ENCODE measurements at places on chromosomes 6 and 20. TPM values are rescaled to one million over a fixed set of nuclear protein-coding genes. Genes with fewer than 3 reads are reported as not detected.

Gene ZC2HC1B
- total RNA-seq = not detected

- no peaks in the 10 kb centered on the region for H3K27me3 ChIP-seq
- no peaks in the 10 kb centered on the region for H3K36me3 ChIP-seq
- peaks cover 20% of the 10 kb centered on the region for H3K4me1 ChIP-seq
- H3K27ac ChIP-seq = peak overlapping the region; percentile 70
- peak; percentile 11 for DNase-seq
Measured at GRCh38 chr6:139124887-139125672, 9.8 kb upstream of the HECA start.

DNA sequence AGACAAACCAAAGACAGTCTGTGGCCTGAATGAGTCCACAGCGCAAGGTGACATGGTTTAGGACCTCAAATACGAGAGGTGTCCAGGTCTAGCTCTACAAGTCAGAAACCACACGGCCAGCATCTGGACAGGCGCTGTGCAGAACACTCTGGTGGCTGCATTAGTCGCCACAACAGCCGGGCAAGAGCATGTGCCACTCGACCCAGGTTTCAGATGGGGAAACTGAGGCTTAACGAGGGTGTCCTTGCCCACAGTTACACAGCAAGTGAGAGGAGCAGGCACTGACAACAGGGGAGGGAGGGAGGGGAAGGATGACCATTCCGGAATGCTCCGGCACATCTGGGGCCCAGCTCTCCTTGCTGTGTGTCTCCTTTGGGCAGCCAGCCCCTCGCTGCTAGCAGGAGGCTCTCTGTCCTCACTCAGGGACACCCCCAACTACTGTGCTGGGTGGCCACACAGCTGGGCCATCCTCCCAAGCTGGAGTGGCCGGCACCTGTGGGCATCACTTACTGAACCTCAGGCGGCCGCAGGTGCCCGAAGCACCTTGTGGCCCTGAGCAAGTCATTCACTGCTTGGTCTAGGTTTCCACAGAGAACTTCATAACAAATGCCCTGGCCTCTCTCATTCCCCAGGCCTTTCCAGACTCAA is 6.6 kb downstream of the DLL1 start:
- H3K4me1 ChIP-seq = peaks cover 28% of the 10 kb centered on the region
- no peaks in the 10 kb centered on the region for H3K27me3 ChIP-seq
- no peak overlapping the region for H3K4me3 ChIP-seq
- no peak for DNase-seq
- H3K36me3 ChIP-seq = peaks cover 62% of the 10 kb centered on the region
- H3K27ac ChIP-seq = no peak overlapping the region

Gene HSPA1L
- 0.38 TPM for total RNA-seq

GRCh38 chr20:41380551-41381193 is 14.1 kb upstream of the EMILIN3 start:
- no peak for DNase-seq
- no peaks in the 10 kb centered on the region for H3K27me3 ChIP-seq
- no peaks in the 10 kb centered on the region for H3K36me3 ChIP-seq
- H3K4me3 ChIP-seq = no peak overlapping the region

Gene C20orf144
- total RNA-seq = not detected

- H3K4me1 ChIP-seq = peaks cover 22% of the 10 kb centered on the region
- H3K27ac ChIP-seq = peak overlapping the region; percentile 26
- DNase-seq = no peak
- H3K27me3 ChIP-seq = no peaks in the 10 kb centered on the region
- no peak overlapping the region for H3K4me3 ChIP-seq
Measured at GRCh38 chr6:111711476-111711875, 105.8 kb upstream of the TRAF3IP2 start.

- no peak for DNase-seq
- H3K4me3 ChIP-seq = no peak overlapping the region
- H3K27ac ChIP-seq = no peak overlapping the region
- no peaks in the 10 kb centered on the region for H3K36me3 ChIP-seq
- H3K27me3 ChIP-seq = no peaks in the 10 kb centered on the region
Measured at GRCh38 chr6:134596191-134596590, 278.3 kb upstream of the SGK1 start.

DNA sequence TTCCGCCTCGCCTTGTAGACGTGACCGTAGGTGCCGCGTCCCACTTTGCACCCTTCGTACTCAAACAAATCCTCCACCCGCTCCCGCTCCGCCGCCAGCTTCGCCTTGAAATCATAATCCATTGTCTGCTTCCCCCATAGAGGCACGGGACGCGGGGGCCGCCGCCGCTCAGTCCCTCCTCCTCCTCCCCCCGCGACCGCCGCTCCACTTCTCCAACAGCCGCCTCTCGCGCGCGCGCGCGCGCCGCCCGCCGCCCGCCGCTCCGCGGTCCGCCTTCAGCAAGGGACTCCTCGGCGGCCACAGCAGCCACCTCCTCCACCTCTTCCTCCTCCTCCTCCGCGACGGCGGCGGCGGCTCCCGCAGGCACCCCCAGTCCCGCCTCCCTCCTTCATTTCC is 256 bp downstream of the CDK19 start:
- peak overlapping the region; percentile 77 for H3K4me3 ChIP-seq
- no peaks in the 10 kb centered on the region for H3K27me3 ChIP-seq
- H3K36me3 ChIP-seq = no peaks in the 10 kb centered on the region
- H3K27ac ChIP-seq = peak overlapping the region; percentile 97
- DNase-seq = peak; percentile 75

DNA sequence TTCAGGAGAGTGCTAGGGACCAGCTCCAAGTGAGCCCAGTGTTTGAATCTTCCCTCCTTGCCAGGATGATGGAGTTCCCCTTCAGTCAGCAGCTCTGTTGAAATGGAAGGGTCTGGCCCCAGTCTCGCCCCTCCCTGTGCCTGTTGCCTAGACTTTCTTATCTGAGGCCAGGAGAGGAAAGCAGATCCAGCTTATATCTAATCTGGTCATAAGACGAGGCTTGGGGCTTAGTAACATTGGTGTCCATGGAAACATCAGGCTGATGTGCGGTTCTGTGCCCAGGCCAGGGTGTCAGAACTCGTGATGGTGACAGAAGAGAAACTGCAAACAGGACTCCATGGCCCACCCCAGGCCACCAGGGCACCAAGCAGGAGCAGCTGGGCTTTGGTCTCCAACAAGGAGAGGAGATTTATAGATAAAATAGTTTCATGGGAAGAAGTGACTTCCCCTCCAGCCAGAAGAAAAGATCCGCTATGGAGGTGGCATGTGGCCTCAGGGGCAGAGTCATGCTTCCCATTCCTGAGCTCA is 9.8 kb downstream of the MAS1L start:
- no peak for DNase-seq
- no peak overlapping the region for H3K27ac ChIP-seq
- H3K36me3 ChIP-seq = no peaks in the 10 kb centered on the region
- no peak overlapping the region for H3K4me3 ChIP-seq
- no peaks in the 10 kb centered on the region for H3K4me1 ChIP-seq
- H3K27me3 ChIP-seq = no peaks in the 10 kb centered on the region

DNA sequence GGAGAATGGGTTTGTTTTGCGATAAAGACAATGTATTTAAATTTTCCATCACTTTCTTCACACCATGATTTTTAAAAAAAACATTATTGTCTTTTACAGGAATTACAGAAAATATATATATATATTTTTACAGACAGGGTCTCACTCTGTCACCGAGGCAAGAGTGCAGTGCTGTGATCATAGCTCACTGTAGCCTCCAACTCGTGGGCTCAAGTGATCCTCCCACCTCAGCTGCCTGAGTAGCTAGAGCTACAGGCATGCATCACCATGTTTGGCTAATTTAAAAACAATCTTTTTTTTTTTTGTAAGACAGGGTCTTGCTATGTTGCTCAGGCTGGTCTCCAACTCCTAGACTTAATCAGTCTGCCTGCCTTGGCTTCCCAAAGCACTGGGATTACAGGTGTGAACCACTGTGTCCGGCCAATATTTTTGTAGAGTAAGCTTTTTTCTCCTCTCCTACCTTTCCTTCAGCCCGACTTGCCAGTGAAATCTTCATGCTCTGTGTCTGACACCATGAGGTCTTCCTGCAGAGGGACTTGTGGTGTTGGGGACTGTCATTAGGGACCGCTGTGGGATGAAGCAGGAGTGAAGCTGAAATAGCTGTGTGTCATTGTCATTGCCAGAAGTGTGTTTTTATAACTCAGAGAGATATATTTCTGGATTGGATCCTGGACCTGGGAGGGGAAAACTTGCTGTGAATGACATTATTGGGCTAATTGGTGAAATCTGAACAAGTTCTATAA is 13.2 kb downstream of the DSP start:
- H3K27me3 ChIP-seq = peaks cover 18% of the 10 kb centered on the region
- peak overlapping the region; percentile 12 for H3K4me3 ChIP-seq
- no peak for DNase-seq
- H3K27ac ChIP-seq = peak overlapping the region; percentile 96

GRCh38 chr20:59515013-59515905 is 89.1 kb upstream of the PHACTR3 start:
- no peak for DNase-seq
- H3K4me3 ChIP-seq = no peak overlapping the region
- no peaks in the 10 kb centered on the region for H3K27me3 ChIP-seq
- H3K4me1 ChIP-seq = peaks cover 5% of the 10 kb centered on the region
- H3K27ac ChIP-seq = no peak overlapping the region
- no peaks in the 10 kb centered on the region for H3K36me3 ChIP-seq

DNA sequence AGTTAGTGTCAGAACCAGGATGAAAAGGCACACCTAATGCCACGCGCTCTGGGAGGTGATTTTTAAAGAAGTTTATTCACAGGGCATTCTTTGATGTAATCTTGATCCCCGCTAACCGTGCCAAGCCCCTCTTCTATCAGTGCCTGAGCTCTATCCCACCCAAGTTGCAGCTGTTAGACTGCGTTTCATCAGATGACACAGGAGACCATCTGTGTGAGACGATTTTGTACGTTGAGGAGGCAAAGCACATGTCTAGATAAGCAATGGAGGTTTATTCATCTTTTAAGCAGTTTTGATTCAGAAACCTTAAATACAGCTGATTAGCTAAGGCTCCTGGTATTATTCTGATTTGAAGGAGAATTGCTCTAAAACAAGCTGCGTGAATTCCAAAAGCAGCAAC is 18.6 kb downstream of the RNASET2 start:
- no peaks in the 10 kb centered on the region for H3K36me3 ChIP-seq
- no peak for DNase-seq

Gene KIAA1586
- 4.8 TPM for total RNA-seq

DNA sequence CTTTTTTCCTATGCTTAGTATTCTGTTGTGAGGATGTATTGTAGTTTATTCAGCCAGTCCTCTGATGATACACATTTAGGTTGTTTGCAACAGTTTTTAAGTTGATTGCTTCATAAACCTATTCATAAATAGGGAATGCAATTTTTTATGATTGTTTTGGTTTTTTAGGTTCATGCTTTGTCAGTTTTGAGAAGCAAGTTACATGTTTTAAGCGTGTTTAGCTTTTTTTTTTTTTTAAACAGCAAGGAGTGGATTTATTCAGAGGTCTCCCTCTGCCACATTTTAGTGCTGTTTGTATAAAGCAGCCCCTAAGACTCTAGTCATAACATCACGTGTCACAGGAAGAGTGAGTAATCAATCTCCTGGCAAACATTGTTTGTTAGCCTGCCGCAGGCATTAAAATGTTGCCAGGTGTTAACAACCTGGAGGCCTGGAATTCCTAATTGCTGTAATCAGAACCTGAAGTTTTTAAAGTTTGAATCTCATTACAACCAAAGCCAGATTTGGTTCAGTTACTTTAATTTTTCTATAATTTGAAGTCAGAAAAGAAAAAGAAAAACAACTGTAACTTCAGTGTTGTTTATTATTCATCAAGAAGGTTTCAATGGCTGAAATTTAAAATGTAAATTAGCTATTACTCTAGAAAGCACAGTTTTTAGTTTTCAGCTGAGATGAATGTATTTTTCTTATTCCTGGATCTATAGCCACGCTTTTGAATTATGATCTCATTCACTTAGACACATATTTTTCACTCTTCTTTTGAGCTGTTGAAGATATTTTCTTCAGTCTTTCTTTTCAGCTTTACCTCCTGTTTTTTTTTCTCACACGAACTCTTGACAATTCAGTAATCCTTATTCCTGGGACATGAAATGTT is 59.2 kb downstream of the KCNS1 start:
- no peak for DNase-seq
- H3K4me1 ChIP-seq = peaks cover 10% of the 10 kb centered on the region
- H3K4me3 ChIP-seq = no peak overlapping the region

Gene LAMA5
- total RNA-seq = 77.9 TPM

Gene PLA2G7
- total RNA-seq = 0.19 TPM

GRCh38 chr6:162238675-162239074 is 488.9 kb downstream of the PRKN start:
- H3K4me3 ChIP-seq = no peak overlapping the region
- no peaks in the 10 kb centered on the region for H3K4me1 ChIP-seq
- DNase-seq = no peak
- no peaks in the 10 kb centered on the region for H3K27me3 ChIP-seq
- no peak overlapping the region for H3K27ac ChIP-seq
- H3K36me3 ChIP-seq = no peaks in the 10 kb centered on the region

DNA sequence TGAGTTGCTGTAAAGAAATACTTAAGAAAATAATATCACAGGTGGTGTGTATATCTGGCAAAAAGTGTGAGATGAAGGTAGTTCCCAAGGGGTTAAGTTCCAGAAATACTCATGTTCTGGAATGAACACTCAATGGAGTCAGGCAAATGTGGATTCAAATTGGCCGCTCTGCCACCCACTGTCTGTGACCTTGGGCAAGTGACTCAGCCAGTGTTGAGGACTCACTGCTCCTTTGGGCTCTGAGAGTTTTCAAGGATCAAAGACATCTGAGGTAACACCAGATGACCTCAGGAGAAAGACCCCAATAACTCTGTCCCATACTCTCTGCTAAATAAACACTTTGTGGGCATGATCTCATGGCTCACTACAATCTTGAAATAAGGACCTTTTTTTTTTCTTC is 59.2 kb upstream of the EYA2 start:
- no peaks in the 10 kb centered on the region for H3K27me3 ChIP-seq
- H3K4me1 ChIP-seq = no peaks in the 10 kb centered on the region
- DNase-seq = no peak
- H3K27ac ChIP-seq = no peak overlapping the region
- H3K36me3 ChIP-seq = no peaks in the 10 kb centered on the region
- no peak overlapping the region for H3K4me3 ChIP-seq

DNA sequence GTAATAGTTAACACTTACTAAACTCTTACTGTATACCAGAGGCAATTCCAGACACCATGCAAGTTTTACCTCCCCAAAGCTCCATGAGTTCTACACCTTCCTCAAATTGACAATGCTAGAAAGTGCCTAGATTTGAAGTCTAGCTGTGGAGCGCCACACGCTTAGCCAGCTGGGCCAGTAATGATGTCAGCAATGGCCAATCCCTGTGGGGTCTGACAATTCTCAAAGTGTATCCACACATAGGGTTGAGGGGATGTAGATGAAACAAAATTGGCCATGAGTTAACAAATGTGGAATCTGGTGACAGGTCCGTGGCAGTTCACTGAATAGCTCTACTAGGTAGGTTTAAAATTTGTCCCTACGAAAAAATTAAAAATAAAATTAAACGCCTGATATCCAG is 1.3 kb downstream of the ZNF343 start:
- peaks cover 5% of the 10 kb centered on the region for H3K4me1 ChIP-seq
- H3K27me3 ChIP-seq = no peaks in the 10 kb centered on the region
- no peak for DNase-seq

GRCh38 chr6:11066505-11067347 is 22.6 kb upstream of the ELOVL2 start:
- H3K27ac ChIP-seq = no peak overlapping the region
- H3K36me3 ChIP-seq = no peaks in the 10 kb centered on the region
- no peak overlapping the region for H3K4me3 ChIP-seq
- DNase-seq = no peak
- H3K4me1 ChIP-seq = no peaks in the 10 kb centered on the region
- H3K27me3 ChIP-seq = no peaks in the 10 kb centered on the region
